GM12891 (cell line): ENCODE measurements at places on chromosomes 4 and X.

DNA sequence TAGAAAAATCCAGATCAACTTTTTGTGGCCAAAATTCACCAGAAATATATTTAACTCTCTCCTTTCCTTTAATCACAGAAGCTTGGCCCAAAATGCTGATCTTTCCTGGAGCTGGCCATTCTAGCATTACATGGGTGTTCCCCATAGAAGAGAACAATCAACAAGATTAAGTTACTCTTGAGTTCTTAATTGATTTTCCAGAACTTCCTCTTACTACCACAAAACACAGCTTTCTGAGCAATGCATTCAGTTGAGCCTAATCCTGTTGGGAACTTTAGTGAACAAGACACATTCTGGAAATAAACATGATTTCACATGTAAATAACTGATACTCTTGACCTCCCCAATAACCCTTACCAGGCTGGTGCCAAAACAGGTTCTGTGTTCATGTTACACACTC is 45.4 kb upstream of the STIM2 start:
- no peak for DNase-seq

GRCh38 chrX:115408771-115409400 is 119.4 kb downstream of the LUZP4 start:
- no peak for DNase-seq

DNA sequence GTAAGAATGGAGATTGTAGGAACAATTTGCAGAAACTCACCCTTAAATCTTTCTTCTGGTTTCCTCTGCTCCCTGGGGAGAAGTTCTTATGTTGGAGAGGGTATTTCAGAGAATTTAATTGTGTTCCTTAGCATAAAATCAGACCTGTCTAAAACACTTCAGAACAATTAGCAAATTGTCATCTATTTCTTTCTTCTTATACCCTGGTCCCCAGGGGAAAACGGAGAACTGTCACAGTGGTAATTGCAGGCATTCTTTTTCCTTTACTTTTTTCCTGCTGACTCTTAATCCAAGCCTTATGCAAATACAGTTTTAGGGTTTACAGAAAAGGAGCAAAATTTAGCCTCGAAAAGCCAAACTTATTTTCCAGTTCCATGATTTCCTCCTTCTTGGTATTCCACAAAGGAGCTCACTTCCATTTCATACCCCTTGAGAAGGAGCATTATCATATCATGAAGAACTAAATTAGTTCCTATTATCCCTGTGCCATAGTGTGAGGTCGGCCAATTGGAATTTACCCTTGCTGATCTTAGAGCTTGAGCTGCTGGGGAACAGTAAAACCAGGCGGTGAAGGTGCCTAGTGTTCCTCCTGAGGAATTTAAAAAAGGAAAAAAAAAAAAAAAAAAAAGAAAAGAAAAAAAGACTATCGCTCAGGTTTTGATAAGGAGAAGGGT is 173.8 kb downstream of the IL15 start:
- DNase-seq: no peak

- DNase-seq: no peak
Measured at GRCh38 chr4:137700072-137700471, 167.8 kb upstream of the PCDH18 start.

GRCh38 chrX:2701600-2701999 is 10.5 kb downstream of the CD99 start:
- DNase-seq: no peak

- no peak for DNase-seq
Measured at GRCh38 chr4:186040316-186040715, 28.6 kb upstream of the TLR3 start.

DNA sequence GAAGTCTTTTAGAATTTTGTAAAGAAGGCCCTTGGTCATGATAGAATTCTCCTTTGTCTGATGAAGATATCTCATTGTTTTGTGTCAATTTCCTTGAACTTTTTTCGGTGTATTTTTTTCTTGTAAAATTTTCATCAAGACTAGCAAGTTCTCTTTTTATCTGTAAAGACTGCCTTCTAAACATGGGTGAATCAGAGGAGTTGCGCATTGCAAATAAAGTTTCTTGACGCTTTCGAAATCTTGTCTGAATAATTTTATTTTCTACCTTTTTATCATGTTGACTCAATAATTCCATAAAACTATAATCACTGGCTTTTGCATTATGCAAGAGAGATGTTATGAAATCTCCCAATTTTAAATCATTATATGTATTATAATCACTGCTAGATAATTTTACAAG is 66.2 kb downstream of the NCAPG start:
- DNase-seq: no peak

DNA sequence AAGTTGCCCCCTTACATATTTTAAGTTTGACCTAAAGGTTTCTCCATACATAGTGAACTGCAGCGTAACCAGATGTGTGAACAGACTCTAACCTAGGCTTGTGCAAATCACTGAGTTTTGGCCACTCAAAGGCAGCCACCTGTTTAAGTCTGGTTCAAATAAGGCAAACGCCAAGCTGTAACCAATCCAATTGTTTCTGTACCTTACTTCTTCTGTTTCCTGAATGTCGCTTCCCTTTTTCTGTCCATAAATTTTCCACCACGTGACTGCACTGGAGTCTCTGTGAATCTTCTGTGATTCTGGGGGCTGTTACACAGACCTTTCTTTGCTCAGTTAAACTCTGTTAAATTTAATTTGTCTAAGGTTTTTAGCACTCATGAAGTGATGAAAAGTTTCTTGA is 618.8 kb downstream of the GLUD2 start:
- DNase-seq: no peak

DNA sequence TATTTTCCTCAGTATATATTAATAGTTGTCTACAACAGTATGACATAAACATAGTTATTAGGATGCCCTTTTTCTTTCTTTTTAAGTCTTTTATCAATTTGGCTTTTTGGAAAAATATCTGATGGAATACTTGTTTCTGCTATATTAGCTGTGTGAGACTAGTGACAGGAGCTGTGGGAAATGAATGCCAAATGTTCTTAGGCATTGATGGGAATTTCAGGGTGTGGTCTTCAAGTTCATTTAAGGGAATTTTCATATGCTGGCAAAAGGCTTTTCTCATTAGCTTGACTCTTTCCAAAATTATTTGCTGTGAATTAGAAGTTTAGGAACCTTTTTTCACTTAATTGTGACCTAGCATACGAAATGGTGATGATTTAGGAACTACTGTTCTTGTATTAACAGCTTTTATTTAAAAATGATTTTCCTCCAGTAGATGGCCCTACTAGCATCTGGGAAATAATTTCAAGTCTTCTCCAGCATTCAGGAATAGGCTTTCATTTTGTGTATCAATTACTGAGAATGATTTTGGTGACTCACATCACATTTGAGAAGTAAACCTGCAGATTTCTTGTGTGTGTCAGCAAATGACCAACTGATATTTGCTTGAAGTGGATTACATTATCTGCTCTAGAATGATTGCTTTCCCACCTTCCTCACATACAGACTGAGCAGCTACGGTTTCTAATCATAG is 70.9 kb downstream of the HTT start:
- DNase-seq: no peak

- no peak for DNase-seq
Measured at GRCh38 chr4:100299046-100299840, 109.0 kb upstream of the DDIT4L start.
